Renal cortical epithelial cell (primary cell): ENCODE measurements at places on chromosomes 16 and 17.

GRCh38 chr16:27500801-27501200, 48.9 kb downstream of the GTF3C1 start:
- no peak for DNase-seq

DNA sequence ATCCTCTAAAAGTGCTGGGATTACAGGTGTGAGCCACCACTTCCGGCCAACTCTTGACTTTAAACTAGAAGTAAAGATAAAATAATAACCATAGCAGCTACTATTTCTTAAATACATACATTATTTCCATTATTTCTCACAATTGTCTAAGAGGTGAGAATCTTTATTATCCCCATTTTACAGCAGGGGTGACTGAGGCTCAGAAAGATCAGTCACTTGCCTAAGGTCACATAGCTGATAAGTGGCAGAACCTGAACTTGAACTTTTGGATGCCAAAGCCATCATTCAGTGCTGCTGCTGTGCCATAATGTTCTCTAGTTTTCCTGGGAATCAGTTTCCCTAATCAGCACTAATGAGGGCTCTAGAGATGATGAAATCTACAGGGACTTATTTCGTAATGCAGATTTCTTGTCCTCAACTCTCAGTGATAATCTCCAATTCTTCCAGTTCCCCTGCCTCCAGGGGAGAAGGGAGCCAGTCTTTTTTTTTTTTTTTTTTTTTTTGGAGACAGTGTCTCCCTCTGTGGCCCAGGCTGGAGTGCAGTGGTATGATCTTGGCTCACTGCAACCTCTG, 25.2 kb upstream of the GPRC5B start:
- DNase-seq = no peak

GRCh38 chr17:82396601-82397435, 21.3 kb upstream of the HEXD start:
- DNase-seq = no peak

DNA sequence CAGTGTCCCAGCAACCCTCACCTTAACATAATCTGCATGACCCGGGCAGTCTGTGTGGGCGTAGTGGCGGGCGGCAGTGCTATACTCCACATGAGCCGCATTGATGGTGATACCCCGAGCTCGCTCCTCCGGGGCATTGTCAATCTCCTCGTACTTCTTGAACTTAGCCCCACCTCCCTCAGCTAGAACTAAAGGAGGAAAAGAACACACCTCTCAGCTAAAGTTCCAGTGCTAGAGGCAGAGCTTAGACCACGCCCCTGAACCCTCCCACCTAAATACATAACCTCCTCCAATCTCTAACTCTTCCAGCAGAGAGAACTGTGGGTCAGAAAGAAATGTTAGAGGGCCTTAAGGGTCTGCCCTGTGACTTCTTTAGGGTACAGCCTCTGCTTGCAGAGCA, 855 bp downstream of the TUFM start:
- peak; percentile 56 for DNase-seq

- DNase-seq = peak; percentile 47
These were observed at the start of gene MVP for GRCh38 chr16:29820271-29820701. Gene MVP, plus strand, starts transcription at chr16:29820462. Its CDS starts 10,088 bp downstream, at chr16:29830550.

DNA sequence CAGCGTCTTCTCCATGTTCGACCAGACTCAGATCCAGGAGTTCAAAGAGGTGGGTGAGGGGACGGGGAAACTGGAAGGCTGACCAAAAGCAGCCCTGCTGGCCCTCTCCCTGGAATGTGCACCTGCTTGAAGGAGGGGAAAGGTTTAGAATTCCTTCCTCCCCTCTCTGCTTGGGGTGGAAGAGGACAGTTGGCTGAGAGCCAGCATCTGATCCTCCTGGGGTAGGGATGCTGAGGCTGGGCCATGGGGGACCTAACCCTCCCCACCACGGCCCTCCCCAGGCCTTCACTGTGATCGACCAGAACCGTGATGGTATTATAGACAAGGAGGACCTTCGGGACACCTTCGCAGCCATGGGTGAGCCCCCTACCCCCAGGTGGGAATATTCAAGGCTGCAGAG, 1.3 kb downstream of the MYL11 start:
- no peak for DNase-seq

- no peak for DNase-seq
These were observed 270.6 kb downstream of the CPPED1 start for GRCh38 chr16:12532871-12533610.

- DNase-seq = no peak
These were observed 176.5 kb upstream of the CDH5 start for GRCh38 chr16:66189951-66190350.

DNA sequence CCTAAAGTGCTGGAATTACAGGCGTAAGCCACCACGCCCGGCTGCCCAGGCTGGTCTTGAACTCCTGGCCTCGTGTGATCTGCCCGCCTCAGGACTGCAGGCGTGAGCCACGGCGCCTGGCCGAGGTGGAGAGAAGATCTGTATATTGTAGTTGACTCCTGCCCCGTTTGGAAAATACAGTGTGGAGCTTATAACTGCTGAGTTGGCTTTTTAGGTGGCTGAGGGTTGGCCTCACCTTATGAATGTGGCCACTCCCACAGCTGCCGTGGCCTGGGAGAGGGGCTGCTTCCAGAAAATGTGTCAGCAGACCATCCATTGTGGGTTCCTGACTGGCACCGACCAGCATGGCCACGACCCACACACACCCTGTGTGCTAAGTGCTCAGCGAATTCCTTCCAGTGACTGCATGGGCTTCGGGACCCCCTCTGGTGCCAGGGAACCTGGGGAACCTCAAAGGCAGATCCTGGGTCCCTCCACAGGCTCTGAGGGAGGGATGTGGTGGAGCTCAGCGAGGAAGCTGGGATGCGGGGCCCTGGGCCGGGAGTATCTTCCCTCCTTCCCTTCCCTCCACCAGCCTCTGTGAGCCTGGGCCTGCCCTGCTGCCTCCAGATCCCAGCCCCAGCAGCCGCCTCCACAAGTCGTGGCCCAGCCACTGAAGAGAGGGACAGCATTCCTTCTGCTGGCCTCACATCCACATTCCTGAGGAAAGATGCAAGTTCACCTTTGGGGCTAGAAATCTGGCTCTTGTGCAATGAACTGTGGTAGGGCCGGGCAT, 10.9 kb upstream of the RAB11FIP3 start:
- peak; percentile 39 for DNase-seq

GRCh38 chr16:4904942-4905615, 31.9 kb downstream of the PPL start:
- no peak for DNase-seq

GRCh38 chr17:62611292-62611691, 16.2 kb upstream of the MRC2 start:
- DNase-seq = no peak

- no peak for DNase-seq
These were observed 1.7 kb downstream of the NGFR start for GRCh38 chr17:49496867-49497147.

- DNase-seq = no peak
These were observed 5.7 kb downstream of the NUPR1 start for GRCh38 chr16:28532940-28533647.

DNA sequence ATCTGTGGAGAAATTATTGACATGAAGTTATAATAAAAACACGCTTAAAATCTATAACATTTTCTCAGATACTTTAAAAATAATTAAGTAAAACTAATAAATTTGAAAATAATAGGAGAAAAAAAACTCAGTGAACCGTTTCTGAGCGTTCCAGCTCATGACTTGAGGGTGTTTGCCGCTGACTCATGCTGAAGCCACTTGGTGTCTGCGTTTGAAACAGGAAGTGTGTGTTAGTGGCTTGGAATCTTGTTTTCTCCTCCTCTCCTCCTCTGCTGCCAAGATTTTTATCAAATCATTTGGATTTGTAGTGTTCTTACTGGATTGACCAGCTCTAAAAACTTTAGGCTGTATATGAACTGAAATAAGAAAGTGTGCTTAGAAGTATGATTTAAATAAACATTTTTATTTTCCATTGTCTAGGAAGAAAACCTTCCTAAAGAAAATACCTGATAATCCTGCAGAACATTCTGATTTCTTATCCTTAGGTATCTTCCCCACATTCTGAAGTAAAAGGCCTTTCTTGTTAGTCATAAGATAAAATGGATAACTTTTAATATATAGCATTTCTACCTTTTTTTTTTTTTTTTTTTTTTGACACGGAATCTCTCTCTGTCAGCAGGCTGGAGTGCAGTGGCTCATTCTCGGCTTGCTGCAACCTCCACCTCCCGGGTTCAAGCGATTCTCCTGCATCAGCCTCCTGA, 30.8 kb downstream of the USP10 start:
- DNase-seq = peak; percentile 94

GRCh38 chr16:80680839-80681238, 123.6 kb downstream of the CDYL2 start:
- no peak for DNase-seq

- peak; percentile 44 for DNase-seq
These were observed 10.6 kb downstream of the PEMT start for GRCh38 chr17:17580662-17581470.

- no peak for DNase-seq
These were observed 23.7 kb upstream of the XYLT2 start for GRCh38 chr17:50322271-50322670.

GRCh38 chr17:43974382-43975266, 20.9 kb upstream of the PYY start:
- no peak for DNase-seq

DNA sequence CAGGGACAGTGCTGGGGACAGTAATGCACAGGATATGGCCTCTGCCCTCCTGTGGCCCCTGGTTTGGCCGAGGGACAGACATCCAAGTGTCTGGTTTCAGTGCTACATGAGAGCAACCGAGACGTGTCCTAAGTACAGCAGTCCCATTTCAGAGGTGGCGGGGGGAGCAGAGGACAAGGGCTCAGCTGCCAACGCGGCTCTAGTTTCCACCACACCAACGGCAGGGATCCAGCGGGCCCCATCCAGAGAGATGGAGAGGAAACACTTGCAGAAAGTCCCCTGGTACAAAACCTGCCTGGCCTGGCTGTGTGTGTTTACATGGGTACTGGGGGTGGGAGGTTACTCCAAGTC, 125.8 kb upstream of the SMURF2 start:
- DNase-seq = no peak

GRCh38 chr17:74234486-74234885, 21.1 kb downstream of the TTYH2 start:
- no peak for DNase-seq

- no peak for DNase-seq
These were observed 736 bp downstream of the CNP start for GRCh38 chr17:41967141-41967920.

DNA sequence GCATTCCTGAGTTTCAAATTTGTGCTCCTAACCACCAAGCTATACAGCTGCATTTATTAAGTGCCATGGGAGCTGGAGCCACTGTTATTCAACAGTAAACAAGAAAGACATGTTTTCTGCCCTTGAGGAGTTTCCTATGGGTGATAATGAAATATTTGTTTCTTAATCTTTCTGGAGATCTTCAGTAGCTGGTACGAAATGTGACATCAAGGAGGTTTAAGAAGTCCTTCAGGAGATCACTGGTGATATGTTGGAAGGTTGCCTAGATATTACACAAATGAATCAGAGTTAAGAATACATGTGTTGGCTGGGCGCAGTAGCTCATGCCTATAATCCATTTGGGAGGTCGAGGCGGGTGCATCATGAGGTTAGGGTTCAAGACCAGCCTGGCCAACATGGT, 14.9 kb downstream of the RHOT1 start:
- DNase-seq = no peak

- no peak for DNase-seq
These were observed 2.3 kb upstream of the TPPP3 start for GRCh38 chr16:67395458-67396158.

DNA sequence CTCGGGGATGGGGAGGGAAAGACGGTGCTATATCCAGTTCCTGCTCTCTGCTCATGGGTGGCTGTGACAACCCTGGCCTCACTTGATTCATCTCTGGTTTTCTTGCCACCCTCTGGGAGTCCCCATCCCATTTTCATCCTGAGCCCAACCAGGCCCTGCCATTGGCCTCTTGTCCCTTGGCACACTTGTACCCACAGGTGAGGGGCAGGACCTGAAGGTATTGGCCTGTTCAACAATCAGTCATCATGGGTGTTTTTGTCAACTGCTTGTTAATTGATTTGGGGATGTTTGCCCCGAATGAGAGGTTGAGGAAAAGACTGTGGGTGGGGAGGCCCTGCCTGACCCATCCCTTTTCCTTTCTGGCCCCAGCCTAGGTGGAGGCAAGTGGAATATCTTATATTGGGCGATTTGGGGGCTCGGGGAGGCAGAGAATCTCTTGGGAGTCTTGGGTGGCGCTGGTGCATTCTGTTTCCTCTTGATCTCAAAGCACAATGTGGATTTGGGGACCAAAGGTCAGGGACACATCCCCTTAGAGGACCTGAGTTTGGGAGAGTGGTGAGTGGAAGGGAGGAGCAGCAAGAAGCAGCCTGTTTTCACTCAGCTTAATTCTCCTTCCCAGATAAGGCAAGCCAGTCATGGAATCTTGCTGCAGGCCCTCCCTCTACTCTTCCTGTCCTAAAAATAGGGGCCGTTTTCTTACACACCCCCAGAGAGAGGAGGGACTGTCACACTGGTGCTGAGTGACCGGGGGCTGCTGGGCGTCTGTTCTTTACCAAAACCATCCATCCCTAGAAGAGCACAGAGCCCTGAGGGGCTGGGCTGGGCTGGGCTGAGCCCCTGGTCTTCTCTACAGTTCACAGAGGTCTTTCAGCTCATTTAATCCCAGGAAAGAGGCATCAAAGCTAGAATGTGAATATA, 4.8 kb upstream of the LASP1NB start:
- DNase-seq = no peak

DNA sequence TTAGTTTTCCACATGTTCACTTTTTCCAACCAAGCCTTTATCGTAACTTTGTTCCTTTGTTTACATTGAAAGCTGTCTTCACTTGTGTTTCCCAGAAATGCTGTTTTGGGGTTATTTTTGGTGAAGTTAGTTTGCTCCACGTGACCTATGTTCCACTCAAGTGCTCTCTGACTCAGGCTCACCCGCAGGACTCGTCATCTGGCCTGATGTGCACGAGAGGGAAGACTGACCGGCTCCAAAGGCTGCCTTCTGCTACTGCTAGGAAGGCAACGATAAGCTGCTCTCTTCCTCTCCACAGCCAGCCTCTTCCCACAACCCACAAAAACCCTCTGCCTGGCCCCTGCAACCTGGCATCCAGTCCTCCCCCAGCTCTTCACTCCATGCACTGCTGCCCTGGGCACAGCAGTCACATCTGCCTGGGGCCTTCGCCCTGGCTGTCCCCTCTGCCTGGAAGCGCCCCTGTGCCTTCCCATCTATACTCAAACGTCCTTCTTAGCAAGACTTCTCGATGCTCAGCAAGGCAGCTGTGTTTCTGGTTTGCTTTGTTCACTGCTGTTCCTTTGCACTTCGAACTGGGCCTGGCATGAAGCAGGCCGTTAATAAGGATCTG, 28.0 kb downstream of the ZCCHC14 start:
- peak; percentile 92 for DNase-seq

DNA sequence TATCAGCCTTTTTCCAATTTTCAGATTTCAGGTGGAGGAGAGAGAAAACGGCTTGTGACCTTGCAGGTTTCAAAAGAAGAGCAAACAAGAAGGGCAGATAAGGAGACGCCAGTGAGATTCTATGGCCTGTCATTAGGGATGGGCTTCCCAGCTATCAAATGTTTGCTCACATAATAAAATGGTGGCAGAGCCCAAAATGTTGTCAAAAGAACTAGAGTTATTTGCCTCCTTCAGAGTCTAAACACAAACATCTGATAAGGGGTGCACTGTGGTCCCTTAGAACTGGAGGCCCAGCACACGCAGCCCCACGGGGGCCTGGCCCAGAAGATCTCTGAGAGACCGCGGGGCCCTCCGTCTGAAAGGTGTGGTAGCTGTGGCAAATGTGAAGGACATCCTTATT, 46.1 kb upstream of the DDX52 start:
- DNase-seq = no peak

GRCh38 chr16:14109077-14109775, 38.1 kb downstream of the MRTFB start:
- DNase-seq = no peak
